ENCODE measurements at places on chromosomes 7 and 10.
A peak's percentile ranks its signal among the peaks of the same experiment; 100 is the strongest.

DNA sequence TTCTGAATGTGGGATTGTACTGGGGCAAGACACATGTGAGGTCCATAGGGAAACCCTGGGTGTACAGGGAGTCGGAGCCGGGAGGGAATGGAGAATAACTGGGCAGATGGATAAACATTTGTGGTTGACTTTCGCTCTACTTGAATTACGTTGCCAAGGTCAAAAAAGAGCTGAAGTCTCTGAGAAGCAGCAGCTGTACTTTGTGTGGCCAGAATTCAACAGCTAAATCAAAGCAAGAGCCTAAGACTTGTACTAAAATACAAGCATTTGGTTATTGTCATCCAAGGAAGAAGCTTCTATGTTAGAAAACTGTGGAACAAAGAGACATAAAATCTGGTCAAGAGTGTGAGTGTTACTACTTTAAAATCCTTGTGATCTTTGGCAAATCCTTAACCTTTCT is 457.2 kb downstream of the ARL4A start:
- DNase-seq = peak; percentile 72

GRCh38 chr7:6148724-6149360 is 117.7 kb downstream of the ANKRD61 start:
- no peak for DNase-seq

DNA sequence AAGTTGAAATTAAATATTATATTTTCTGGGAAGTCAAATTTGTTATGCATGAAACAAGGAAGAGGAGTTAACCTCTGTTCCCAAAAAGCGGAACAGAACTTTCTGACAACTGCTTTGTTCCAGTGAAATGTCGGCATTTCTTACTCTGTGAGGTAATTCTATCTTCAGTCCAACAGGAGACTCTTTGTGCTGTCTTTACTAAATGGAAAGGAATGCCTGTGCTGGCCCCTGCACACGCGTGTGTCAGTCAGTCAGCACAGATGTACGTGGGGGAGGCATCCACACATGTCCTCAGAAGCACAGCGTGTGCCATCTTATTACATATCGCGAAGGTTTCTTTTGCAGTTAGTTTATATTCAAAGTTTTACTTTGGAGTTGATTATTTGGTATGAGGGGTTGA is 37.5 kb downstream of the NET1 start:
- DNase-seq = no peak

GRCh38 chr7:2106924-2107323 is 125.8 kb downstream of the MAD1L1 start:
- DNase-seq = no peak

DNA sequence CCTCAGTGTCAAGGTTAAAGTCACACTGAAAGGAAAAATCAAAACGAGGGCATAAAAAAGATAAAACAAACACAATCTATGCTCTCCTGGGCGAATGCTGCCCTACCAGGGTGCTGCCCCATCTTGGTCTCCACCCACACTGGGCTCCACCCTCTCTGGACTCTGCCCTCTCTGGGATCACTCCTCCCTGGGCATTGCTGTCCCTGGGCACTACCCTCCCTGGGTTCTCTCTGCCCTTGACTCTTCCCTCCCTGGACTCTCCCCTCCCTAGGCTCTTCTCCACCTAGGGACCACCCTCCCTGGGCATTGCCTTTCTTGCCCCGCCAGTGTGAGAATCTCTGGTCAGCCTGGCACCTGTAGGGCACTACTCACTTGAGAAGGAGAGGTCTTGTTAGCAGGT is 8.6 kb downstream of the GDF2 start:
- no peak for DNase-seq

DNA sequence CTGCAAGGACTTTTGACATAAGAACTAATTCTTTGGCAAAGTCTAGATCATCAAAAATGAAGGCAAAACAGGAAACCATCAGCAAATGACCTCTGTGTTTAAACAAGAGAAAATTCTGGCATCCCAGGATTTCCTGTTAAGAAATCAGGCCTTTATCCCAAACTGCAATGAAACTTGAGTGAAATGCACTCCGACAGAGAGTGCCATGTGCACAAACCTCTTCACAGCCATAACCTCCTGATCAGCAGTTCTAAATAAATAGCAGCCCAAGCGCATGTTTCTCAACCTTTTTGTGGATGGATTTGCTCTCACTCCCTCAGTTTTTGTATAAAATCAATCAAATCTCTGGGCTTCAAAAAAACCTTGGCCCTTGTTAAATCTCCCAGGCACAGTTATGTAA is 107.7 kb upstream of the EEPD1 start:
- no peak for DNase-seq

DNA sequence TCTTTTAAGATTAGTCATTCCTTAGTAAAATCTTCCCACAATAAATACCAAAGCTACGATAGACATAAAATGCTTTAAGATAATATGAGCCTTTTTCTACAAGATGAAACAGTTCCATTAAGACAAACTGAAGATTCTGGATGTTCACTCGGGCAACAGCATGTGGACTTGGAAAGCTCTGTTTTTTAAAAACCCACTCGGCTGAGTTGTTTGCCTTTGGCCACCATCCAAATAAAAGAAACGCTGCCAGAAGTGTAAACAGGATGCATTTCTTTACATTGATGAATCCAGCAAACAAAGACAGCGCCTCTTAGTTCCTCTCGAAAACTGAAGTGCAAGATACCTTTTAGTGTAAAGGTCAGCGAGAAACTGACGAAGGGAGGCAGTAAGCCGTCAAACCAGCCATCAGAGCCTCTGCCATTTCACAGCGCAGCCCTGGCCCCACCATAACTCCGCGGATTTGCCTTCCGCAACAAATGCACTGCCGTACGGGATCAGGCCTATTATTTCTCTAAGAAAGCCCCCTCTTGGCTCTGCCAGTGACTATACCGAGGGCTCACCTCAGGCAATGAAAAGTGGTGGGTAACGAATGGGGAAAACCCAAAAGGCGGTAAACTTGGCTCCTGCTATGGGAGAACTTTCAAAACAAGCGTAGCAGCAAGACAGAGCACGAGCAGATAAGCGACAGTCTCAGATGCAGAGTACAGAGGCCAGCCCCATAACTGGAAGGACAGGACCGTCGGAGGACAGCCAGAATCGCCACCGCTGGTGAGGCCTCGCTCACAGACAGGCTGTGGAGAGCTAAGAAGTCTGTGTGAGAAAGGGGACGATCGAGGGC is 41.4 kb downstream of the GNA12 start:
- DNase-seq = no peak

GRCh38 chr10:100628061-100628460 is 92.3 kb downstream of the HIF1AN start:
- no peak for DNase-seq
